ENCODE measurements at places on chromosomes 3 and 15. TPM values are rescaled to one million over a fixed set of nuclear protein-coding genes. Genes with fewer than 3 reads are reported as not detected.

NDUFB4 gene
- total RNA-seq: 220 TPM

CDAN1 gene
- total RNA-seq: 6.2 TPM

ZNF80 gene
- total RNA-seq: not detected

ALG1L2 gene
- total RNA-seq: not detected

CAND2 gene
- 0.37 TPM for total RNA-seq

POLQ gene
- 5.6 TPM for total RNA-seq

ADGRG7 gene
- not detected for total RNA-seq

CYP19A1 gene
- 0.22 TPM for total RNA-seq

STAB1 gene
- 0.07 TPM for total RNA-seq

GOLGA6A gene
- 0.12 TPM for total RNA-seq

PARP15 gene
- not detected for total RNA-seq

TGM4 gene
- total RNA-seq: 0.12 TPM

WDR76 gene
- 13.3 TPM for total RNA-seq

EPHB1 gene
- 0.05 TPM for total RNA-seq

EOMES gene
- 0.63 TPM for total RNA-seq

GOLGA8N gene
- 1.3 TPM for total RNA-seq

ADAMTS9 gene
- total RNA-seq: 0.65 TPM

FOXL2 gene
- total RNA-seq: 4.3 TPM

KNG1 gene
- total RNA-seq: not detected

PLA2G4D gene
- not detected for total RNA-seq

ACAD11 gene
- total RNA-seq: 8.0 TPM

IL17RC gene
- total RNA-seq: 35.3 TPM

TMEM212 gene
- not detected for total RNA-seq

STAC gene
- total RNA-seq: 2.2 TPM

PROK2 gene
- total RNA-seq: not detected

SAMMSON gene
- total RNA-seq: not detected

ALDH1A2 gene
- 1.1 TPM for total RNA-seq

CCDC39 gene
- not detected for total RNA-seq

MST1R gene
- total RNA-seq: 7.5 TPM

LRTM1 gene
- not detected for total RNA-seq

SNTN gene
- not detected for total RNA-seq

GABRG3 gene
- total RNA-seq: 0.62 TPM

RFC4 gene
- 43.8 TPM for total RNA-seq

MED12L gene
- 0.45 TPM for total RNA-seq

All from A549 treated with Hydrocortisone at 1 μM for 4 hours (cell line).